ENCODE measurements at places on chromosomes 4 and X.
A peak's percentile ranks its signal among the peaks of the same experiment; 100 is the strongest.

DNA sequence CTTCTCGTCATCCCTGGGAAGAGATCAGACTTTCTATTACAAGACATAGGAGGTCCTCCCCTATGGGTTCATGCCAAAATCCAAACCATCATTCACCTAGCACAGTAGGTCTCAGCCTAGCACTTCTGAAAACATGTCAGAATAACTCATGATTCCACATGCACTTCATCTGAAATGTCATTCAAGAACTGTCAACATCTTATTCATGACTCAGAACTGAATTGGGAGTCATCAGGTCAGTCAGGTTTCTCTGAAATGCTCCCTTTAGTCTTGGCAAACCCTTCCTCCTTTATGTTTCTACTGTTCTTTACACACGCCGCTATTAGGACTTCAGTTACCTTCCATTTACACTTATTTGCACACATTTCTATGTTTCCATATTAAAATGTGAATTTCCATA, 67.2 kb downstream of the ANTXR2 start:
- peak; percentile 33 for DNase-seq

DNA sequence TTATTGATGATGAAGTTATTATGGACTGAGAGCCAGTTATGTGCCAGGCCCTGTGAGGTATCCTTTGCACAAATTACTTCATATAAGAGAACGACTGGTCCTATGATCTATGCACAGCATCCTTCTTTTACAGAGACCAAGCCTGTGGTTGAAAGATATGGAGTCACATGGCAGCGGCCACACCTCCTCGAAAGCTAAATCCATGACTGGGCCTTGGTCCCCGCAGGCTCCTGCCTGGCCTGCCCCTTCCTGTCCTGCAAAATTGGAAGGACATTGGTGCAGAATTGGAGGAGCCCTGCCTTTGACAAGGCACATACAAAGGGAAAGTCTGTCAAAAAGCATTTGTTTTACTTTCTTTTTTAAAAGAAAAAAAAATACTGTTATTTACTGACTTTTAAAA, 18.3 kb downstream of the SORBS2 start:
- no peak for DNase-seq

GRCh38 chr4:119068529-119068962, 67.1 kb upstream of the MYOZ2 start:
- DNase-seq: no peak

GRCh38 chr4:141077611-141078225, 55.6 kb downstream of the RNF150 start:
- DNase-seq: no peak

DNA sequence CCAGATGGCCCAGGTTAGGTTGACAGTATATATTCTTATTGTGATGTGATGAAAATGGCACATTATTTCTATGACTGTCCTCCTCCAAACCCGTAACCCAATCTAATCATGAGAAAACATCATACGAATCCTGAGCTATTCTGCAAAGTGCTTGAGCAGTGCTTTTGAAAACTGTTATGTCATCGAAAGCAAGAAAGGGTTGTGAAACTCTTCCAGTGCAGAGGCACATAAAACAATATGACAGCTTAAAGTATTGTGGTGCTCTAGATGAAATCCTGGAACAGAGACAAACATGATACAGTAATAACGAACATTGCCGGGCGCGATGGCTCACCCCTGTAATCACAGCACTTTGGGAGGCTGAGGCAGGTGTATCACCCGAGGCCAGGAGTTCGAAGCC, 1648.0 kb downstream of the STIM2 start:
- DNase-seq: no peak

GRCh38 chr4:188727746-188728145, 588.5 kb downstream of the TRIML1 start:
- no peak for DNase-seq

GRCh38 chr4:54318904-54319303, 89.8 kb downstream of the PDGFRA start:
- DNase-seq: peak; percentile 35

DNA sequence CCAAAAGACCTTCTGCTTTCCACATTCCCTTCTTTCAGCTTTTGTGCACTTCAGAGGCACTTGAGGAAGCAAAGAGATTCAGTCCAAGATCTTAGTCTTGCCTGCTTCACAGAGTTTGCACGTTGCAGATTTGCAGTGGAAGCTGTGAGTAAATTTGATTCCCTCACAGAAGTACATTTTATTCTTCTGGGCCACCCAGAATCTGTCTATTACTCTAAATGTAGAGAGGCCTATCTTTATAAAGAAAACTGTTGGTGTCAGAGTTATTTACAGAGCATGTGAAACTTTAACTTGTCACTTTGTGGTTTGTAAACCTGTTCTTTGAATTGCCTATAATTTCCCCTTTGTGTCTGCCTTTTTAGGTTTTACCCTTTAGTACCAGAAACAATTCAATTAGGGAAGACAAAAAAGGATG, 15.5 kb downstream of the SPRY1 start:
- DNase-seq: no peak

GRCh38 chrX:150897421-150898320, 797 bp downstream of the CD99L2 start:
- DNase-seq: peak; percentile 45

DNA sequence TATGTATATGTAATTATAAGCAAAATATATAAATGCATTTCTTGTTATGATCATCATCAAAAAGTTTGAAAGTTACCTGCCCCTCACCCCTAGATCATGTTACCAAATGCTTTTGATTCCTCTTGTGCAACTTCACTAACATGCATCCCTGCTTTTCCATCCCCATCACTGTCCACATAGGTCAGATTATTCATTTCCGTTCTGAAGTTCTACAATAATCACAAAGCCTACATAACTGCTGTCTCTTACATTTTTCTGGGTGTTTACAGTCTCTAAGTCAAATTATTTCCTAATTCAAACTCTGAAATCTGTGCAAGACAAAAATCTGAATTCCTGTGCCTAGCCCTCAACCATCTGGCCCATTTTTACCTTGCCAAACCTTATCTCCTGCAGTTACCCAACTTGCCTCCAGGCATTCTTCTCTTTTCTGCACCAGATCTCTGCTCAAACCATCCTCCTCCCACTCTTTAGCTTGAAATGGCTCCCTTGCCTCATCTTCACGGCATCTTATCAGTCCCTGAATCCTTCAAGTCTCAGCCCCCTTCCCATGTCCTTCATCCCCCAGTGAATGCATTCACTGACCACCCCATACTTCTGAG, 42.4 kb upstream of the SLC39A8 start:
- no peak for DNase-seq

GRCh38 chrX:115330498-115331168, 41.1 kb downstream of the LUZP4 start:
- DNase-seq: peak; percentile 2

- DNase-seq: no peak
Observed at GRCh38 chr4:80263541-80264351, 2.7 kb upstream of the FGF5 start.

GRCh38 chr4:33067221-33067620, 2347.1 kb downstream of the PCDH7 start:
- DNase-seq: no peak

Measured in activated T-cell treated with anti-CD3 and anti-CD28 coated beads, Interleukin-2, amount 50 U/mL, for 72 hours (primary cell).